ENCODE measurements at places on chromosomes 2 and 18.

DNA sequence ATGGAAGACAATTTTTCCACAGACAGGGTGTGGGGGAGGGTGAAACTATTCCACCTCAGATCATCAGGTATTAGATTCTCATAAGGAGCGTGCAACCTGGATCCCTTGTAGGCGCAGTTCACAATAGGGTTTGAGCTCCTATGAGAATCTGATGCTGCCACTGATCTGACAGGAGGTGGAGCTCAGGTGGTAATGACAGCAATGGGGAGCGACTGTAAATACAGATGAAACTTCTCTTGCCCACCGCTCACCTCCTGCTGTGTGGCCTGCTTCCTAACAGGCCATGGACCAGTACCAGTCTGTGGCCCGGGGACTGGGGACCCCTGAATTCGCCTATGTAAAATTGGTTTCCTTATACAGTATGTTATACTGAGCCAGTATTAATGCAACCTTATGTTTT lies 27.3 kb upstream of the E2F6 start:
- DNase-seq = no peak

DNA sequence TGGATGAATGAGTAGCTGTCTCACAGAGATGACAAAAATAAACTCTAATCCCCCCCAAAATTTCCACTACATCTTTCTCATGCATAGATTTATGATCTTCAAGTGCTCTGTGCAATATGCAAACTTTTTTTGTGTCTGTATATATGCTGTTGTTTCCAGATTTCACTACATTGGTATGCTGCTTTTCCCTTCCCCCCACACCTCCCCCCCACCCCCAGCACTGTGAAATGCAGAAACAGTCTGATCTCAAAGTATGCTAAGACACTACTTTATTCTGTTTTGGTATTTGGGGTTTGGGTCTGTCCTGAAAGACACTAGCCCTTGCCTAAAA lies 524 bp upstream of the KLHL14 start:
- DNase-seq = no peak

GRCh38 chr2:127193967-127194280 lies 26.2 kb downstream of the CYP27C1 start:
- DNase-seq = no peak

GRCh38 chr2:190990132-190990531 lies 23.8 kb downstream of the STAT1 start:
- no peak for DNase-seq

DNA sequence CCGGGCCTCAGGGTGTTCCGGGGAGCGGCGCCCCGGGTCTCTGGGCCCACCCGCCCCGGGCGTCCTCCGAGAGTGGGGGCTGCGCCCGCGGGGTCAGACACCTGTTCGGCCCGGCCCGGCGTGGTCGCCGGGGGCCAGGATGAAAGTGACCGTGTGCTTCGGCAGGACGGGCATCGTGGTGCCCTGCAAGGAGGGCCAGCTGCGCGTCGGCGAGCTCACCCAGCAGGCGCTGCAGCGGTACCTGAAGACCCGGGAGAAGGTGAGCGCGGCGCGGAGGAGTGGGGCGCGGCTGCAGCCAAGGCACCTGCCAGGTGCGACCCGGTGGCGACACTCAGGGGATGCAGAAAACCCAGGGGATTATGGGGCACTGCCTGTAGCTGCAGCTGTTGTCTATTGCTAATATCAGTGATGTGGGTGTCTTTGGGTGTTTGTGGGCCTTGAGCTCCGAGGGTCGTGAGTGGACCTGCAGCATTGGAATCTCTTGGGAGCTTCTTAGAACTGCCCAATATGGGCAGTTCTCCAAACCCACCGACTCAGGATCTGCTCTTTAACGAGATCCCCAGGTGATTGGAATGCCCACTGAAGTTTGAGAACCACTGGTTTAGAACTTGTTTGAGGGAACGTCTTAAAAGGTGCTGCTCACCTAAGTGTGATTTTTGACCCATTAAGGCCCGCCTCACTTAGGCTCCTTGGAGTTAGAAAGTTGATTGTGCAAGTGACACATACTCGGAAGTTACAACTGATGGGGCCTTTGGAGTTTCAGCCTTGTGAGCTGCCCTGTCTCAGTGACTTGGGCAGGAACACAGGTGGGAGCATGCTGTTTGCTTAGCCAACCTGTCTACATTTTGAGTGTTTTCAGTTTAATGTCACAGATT lies 823 bp downstream of the PARD3B start:
- peak; percentile 10 for DNase-seq

DNA sequence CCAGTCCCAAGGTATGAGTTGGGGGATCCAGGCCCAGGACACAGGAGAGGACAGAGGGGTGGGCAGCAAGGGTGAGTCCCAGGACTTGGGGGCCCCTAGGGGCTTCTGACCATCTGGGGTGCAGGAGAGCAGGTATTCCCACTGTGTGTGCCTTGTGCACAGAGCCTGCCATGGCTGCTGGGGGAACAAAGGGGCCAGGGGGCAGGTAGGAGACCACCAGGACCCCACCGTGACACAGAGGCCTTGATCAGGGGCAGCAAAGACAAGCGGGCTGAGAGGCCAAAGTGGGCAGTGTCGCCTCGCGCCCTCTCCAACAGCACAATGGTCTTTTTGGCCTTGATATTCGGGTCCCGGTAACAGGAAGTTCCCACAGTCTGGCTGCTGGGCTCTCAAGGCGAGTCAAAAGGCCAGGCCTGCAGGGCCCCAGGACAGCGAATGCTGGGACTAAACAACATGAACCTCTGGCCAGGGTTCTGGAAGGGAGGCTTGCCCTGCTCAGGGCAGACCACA lies 12.3 kb upstream of the GPR17 start:
- DNase-seq = no peak

DNA sequence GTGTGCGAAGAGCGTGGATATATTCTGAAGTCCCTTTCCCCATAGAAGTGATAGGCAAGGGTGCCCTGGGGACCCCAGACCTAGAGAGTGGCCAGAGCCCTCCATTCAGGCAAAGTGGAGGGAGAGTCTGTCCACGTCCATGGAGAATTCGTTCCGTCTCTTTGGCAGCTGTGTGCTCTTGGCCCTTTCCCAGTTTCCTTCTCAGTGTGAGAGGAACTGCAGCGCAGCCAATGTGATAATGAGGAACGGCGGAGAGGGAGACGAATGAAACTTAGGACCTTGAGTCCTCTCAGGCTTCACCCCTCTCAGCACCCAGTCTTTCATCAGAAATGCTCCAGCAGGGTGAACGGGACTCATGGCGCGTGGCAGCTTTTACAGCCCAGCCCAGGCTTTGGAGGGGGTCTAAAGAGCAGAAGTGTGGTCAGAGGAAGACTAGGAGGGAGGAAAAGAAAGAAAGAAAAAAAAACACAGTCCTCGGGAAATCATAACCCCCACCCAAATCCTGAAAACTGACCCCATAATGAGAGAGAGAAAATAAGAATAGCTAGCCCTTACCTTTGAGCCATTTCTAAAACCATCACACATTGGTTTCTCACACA lies 95.0 kb upstream of the RIOK3 start:
- DNase-seq = peak; percentile 62

DNA sequence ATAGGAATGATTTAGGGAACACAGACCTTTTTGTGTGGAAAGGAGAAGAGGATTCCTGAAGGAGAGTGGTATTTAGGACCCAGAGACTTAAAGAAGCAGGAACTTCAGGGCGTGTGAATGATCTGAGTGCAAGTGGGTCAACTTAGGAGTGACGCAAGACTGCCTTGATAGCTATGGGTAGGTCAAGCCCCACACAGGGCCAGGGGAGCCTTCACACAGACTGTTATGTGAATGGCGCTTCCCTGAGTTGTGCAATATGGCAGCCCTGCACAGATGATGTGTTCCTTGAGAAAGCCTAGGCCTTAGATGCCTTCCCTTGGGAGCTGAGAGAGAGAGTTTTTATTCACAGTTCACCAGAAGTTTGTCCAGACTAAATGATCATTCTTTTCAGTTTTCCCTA lies 47.1 kb upstream of the IGFBP5 start:
- DNase-seq = no peak

DNA sequence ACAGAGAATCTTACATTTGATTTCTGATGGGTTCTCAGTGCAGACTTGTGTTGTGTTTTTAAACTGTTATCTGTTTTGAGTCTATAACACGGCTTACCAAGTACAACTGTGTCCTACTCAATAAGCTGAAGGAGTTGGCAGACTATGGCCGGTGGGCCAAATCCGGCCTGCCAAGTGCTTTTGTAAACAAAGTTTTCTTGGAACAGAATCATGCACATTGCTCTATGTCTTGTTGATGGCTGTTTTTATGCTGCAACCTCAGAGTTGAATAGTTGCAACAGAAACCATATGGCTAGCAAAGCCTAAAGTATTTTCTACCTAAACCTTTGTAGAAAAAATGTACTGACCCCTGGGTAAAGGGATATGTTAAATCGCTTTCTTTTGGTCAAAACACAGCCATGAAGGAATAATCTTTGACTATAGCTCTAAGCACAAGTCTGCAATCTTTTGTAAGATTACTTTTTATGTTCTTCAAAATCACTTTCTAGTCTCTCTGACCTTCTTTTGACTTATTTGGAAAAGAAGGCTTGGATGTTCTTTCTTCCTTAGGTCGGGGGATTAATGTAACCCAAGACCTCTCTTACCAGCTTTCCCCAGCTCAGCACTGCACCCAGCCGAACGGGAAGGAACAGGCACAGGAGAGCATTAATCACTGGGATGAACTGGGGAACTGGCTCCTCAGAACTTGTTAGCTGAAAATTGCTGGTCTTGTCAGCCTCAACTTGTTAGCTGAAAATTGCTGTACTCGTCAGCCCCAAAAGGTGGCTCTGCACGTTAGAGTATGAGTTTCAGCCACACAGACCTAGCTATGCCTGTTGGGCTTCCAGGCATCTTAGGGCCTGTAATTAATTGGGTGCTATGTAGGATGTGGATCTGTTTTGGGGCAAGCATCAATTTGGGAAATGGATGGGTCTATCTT lies 75.4 kb downstream of the CD8B2 start:
- DNase-seq = no peak

DNA sequence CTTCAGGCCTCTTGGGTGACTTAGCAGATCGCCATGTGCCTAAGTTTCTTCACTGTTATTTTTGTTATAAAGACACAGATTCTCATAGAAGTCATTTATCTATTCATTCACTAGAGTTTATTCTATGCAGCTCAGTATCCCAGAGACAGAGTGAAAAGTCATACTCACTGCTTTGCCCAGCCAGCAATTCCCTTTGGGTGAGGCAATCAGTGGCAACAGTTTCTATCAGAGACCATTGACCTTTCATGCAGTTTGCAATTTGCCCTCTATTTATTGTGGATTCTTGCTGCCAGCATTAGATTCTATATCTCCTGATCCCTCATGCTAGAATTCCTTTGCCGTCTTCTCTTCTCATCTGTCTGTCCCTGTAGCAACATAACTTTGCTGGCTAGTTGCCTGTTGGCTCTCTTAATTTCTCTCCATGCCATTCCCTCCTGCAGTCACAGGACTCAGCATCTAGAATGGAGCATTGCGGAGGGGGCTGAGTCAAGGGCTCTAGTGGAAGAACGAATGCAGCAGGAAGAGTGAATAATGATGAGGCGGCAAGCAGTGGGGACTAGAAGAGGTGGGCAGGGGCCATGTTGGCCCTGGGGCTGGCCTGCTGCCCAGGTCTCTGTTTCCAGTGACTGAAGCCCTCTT lies 12.2 kb downstream of the SLC9A4 start:
- no peak for DNase-seq

GRCh38 chr2:236724200-236724599 lies 154.6 kb downstream of the ACKR3 start:
- no peak for DNase-seq

DNA sequence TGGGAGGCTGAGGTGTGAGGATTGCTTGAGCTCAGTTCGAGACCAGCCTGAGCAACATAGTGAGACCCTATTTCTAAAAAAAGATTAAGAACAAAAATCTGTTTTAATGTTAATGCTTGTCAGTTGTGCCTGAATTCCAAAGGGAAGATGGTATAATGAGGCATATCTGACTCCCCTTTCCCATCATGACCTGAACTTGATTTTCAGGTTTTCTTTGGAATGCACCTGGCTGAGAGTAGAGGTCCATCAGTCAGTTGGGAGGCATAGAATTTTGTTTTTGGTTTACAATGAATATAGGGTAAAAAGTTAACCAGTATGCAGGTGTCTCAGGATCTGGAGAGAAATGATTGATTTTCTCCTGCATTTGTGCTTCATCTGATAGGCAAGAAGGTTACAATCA lies 20.4 kb downstream of the RPIA start:
- no peak for DNase-seq

DNA sequence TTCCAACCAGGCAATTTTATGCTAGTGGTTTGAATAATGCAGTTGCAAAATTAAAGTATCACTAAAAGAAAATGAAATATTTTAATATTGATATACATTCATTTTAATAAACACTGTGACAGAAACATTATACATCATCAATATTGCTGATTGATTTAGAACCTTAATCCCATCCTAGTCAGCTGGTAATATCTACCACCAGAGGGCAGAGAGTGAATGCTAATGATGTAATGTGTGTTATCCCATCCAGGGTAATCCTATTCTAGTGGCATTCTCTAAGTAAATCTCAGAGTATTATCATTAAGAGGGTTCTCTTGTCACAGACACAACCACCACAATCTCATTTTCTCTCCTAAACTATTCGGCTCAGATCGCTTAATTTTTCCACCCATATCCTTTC lies 477.4 kb downstream of the CPS1 start:
- peak; percentile 47 for DNase-seq

- DNase-seq = no peak
Measured at GRCh38 chr18:69845593-69846506, 101.8 kb downstream of the CD226 start.

- DNase-seq = no peak
Measured at GRCh38 chr18:75209951-75210258, 692 bp upstream of the TSHZ1 start.

- no peak for DNase-seq
Measured at GRCh38 chr2:86249176-86249575, 49.9 kb downstream of the MRPL35 start.

GRCh38 chr2:41735006-41735405 lies 312.8 kb upstream of the PKDCC start:
- DNase-seq = no peak

DNA sequence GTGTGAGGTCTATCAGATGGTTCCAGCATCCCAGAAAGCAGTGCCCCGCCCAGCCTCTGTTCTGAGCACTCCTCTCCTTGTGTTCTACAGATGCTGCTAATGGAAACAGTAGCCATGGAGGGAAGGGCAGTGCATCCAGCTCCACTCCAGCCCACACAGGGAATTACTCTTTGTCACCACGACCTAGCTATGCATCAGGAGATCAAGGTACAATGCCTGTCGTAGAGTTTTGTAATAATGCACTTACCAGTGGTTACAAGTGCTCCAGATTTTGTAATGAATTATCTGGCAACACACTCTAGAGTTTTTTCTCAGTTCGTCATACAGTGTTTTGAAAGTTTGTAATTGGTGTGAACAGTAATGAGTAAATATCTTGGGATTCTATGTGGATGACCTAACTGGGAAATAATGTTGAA lies 161.1 kb downstream of the ESCO1 start:
- DNase-seq = no peak

- no peak for DNase-seq
Measured at GRCh38 chr18:36152781-36153180, 23.1 kb downstream of the ELP2 start.

- DNase-seq = no peak
Measured at GRCh38 chr18:79387615-79388014, 8.1 kb upstream of the NFATC1 start.

DNA sequence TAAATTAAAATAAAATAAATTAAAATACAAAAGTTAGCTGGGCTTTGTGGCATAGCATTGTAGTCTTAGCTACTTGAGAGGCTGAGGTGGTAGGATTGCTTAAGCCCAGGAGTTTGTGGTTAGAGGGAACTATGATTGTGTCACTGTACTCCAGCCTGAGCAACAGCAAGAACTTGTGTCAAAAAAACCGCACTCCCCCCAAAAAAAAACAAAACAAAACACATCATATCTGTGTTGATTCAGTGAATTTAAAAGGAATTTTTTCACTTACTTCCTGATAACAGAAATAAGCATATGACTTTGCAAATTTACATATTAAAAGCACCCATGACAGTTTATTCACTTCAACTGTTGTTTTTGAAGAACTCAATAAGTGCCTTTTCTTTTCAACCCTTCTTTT lies 68.1 kb upstream of the PELI1 start:
- DNase-seq = peak; percentile 58
